NCI-H1417 treated with DMSO at 0.1 percent for 48 hours (cell line): ENCODE measurements at places on chromosomes 6 and 20.

- DNase-seq: no peak
Measured at GRCh38 chr20:4344670-4345069, 329.3 kb upstream of the RNF24 start.

DNA sequence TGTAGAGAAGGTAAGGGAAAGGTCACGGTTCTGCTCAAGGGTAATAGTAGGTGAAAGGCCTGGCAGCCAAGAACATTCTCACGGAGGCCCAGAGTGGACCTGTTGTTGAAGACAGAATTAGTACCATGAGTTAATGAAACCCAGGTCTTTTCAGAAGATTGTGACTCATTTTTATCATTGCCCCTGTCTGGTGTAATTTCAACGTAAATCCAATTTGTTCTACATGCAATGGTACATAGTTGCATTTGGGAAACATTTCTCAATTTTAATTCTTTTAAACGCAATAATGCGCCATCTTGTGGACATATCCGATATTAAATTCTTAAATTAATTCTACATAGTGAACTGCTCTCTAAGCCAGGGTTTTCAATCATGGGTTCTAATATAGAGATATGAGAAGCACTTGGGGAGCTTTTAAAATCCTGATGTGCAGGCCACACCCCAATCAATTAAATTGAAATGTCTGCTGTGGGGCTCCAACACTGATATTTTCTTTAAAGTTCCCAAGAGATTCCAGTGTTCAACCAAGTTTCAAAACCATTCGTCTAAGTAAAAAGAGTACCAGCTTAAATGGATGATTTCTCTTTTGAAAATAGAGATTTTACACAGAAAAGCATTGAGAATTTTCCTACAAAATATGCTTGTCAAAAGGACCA lies 257.4 kb downstream of the PLCB1 start:
- DNase-seq: no peak

DNA sequence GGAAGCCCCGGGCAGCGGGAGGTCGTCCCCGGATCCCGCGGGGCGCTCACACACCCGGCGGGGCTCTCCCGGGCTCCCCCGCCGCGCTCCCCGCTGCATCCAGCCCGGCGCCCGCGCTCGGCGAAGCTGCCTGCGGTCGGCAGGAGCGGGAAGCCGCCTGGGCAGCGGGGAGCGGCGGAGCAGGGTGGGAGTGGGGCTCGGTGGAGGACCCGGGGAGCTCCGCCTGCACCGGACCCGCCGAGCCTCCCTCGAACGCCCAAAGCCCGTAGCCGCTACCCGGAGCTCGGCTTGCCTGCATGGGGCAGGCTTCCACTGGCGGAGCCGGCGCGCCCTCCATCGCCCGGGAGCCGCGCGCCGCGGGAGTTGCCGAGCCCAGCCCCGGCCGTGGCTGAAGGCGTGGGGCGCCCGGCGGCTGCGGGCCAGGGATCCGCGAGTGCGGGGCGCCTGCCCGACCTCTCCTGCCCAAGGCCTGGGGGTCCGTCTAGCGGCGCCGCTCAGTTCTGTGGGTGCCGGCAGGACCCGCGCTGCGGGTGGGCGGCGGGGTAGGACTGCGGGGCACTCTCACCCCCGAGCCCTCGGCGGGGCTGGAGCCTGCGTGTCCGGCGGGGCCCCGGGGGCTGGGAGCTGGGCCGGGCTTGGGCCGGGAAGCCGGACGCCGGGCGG lies 671 bp downstream of the CDH4 start:
- no peak for DNase-seq

GRCh38 chr6:34103321-34103720 lies 42.6 kb downstream of the GRM4 start:
- DNase-seq: no peak

DNA sequence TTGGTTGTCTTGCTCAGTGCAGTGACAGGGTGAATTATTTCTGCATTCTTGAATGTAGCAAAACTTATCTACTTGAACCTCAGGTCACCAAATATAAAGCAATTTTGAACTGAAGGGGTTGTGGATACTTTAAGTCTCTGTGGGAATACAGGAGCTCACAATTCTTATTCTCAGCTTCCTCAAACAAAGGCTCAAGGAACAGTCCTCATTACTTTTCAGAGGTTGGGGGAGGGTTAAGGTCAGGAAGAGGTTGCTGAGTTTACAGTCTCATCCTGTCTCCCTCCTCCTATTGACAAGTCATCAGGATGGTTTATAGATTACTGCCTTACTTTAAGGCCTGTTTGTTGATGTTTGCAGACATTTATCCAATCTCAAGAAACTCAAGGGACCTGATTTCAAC lies 143.6 kb upstream of the SPACA1 start:
- no peak for DNase-seq

DNA sequence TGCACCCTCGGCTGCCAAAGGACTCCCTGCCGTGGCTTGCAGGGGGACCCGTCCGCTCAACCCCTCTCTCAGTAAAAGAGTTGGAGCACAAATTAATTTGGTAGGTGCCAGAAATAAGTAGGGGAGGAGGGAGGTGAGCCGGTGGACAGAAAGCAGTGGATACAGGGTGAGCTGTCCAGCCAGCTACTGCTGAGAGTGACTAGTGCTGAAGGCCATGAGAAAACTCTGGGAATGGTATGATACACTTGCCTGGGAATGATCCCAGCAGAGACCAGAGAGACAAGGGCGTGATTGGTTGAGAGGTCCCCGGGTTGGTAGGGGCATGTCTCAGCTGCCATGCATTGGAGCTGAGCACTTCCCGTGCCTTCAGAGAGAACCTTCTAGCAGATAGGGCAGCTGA lies 15.7 kb downstream of the FOXQ1 start:
- DNase-seq: no peak

GRCh38 chr6:41705996-41706835 lies 29.2 kb downstream of the TFEB start:
- no peak for DNase-seq

GRCh38 chr6:129491436-129491835 lies 218.5 kb downstream of the ARHGAP18 start:
- no peak for DNase-seq
